ENCODE measurements at places on chromosomes 7 and 10.
A peak's percentile ranks its signal among the peaks of the same experiment; 100 is the strongest.

DNA sequence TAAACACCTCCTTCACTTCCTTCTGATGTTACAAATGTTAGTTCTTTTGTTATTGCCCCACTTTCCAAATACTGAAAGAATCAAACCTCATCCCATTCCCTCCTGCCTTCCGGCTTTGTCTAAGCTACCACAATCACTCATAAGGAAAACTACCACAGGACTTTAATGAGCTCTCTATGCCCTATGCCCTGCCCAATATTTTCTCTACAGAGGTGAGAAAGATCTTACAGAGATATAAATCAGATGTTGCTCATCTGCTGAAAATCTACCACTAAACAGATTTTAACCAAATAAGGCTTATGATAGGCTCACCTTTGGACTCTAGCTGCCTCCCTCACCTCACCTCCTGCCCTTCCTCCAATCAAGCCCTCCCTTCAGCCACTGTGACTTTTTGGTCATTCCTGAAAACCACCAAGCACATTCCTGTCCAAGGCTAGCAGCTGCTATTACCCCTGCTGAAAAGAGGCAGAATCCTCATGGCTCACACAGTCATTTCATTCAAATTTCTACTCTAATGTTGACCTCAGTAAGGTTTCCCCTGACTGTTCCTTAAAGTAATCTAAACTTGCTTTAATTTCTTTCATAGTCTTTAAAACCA lies 7.7 kb downstream of the ZNF33B start:
- DNase-seq: no peak

- DNase-seq: peak; percentile 71
These were observed 105.4 kb upstream of the FAM133B start for GRCh38 chr7:92695308-92696261.

DNA sequence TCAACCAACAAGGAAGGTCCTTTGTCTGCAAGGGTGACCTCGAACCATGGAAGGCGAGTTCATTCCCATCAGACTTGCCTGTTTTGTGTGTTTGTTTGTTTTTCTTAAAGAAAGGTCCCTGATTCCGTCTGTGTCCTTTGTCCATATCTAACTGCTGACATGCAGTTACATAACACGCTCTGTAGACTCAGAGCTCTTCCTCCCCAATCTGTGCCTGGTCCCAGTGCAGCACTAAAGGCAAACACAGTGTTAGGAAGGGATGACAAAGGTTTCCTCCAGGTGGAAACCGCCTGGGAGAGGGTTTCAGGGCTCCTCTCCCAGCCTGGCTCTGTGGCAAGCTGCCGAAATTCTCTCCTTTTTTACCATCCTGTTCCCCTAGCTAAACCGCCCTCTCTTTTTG lies 13.4 kb downstream of the JCAD start:
- no peak for DNase-seq

GRCh38 chr7:24907311-24907886 lies 72.6 kb downstream of the OSBPL3 start:
- DNase-seq: no peak

GRCh38 chr10:119281581-119282071 lies 74.3 kb downstream of the GRK5 start:
- DNase-seq: no peak

DNA sequence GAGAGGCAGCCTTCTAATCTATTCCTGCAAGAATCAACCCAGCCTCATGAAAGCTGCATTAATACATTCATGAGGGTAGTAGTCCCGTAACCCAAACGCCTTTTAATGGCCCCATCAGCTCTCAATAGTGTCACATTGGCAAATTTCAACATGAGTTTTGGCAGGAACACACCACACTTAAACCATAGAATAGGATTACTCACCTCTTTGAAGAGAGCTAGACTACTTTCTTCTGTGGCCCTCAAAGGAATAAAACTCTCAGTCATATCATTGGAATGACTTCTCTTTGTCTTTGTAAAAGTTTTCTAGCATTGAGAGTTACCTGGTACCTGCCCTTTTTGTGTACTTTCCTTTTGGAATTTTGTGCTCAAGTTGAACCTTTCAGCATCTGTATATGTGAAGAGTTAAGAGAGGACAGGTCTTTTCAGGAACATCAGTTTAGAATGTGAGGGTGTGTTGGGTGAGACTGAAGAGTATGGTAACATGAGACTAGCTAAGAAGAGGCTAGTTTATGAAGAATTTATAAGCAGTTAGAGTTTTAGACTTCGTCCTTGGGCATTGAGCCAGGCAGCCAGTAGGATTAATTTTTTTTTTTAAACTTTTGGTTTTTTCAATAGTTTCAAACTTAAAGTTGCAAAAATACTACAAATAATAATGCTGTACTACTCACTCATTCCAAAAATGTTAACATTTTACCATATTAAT lies 92.6 kb downstream of the MLLT10 start:
- no peak for DNase-seq

- no peak for DNase-seq
These were observed 20.8 kb upstream of the HYAL4 start for GRCh38 chr7:123823898-123824753.

GRCh38 chr10:92074126-92074887 lies 150.7 kb downstream of the BTAF1 start:
- DNase-seq: no peak

DNA sequence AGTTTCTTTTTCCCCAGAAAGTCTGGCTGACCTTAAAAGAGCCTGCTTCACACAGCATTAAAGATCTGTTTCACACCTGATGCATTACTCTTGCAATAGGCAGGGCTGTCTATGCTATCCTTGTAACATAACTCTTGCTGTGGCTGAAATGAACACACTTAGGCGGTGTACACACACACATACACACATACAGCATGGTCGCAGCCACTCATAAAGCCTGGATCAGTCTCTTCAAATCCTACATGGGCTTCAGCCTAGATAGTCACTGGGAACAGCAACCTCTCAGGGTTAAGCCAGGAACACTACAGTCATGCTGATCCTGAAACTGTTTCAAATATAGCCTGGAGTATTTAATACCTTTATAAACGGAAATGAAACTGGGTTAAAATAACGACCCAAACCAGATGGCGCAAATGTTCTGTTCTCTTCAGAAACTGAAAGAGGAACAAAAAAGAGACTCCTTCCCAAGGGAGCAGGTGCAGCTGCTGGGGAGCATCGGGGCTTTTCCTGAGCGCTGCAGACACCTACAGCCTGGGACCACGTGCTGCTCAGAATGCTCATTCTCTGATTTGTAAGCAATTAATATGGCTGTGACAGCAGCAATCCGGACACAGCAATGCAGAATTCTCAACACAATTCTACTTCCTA lies 61.0 kb upstream of the SFMBT2 start:
- DNase-seq: no peak

- DNase-seq: no peak
These were observed 10.7 kb downstream of the EBF3 start for GRCh38 chr10:129953119-129954051.

DNA sequence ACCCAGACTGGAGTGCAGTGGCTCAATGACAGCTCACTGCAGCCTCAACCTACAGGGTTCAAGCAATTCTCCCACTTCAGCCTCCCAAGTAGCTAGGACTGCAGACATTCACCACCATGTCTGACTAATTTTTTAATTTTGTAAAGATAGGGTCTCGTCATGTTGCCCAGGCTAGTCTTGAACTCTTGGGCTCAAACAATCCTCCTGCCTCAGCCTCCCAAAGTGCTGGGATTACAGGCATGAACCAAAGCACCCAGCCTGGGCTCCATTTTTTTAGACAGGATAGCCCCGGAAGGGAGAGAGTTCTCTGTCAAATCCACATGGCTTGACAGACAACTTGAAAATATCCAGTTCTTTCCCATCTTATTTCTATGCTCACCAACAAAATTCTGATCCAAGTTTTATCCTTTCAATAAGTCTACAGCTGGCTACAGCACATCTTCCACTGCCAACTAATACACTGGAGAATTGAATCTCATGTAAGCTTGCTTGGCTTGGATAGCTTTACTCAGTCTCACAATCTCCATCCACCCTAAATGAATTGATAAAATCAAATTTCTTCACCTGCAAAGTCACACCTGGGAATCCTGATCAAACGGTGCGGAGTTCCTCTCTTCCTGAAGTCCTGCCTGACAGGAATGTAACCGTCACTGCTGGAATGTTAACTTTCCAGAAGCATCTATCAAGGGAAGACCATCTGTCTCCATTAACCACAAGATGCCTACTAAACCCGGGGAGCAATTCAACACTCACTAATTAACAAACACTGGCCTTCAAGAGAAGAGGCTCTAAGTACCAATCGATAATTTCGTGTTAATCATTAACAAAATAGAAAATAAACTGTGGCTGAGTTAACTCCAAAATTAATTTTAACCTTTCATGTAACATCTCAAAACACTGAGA lies 239.7 kb upstream of the MKLN1 start:
- no peak for DNase-seq

- peak; percentile 76 for DNase-seq
These were observed 8.8 kb upstream of the SPAM1 start for GRCh38 chr7:123916240-123916724.

DNA sequence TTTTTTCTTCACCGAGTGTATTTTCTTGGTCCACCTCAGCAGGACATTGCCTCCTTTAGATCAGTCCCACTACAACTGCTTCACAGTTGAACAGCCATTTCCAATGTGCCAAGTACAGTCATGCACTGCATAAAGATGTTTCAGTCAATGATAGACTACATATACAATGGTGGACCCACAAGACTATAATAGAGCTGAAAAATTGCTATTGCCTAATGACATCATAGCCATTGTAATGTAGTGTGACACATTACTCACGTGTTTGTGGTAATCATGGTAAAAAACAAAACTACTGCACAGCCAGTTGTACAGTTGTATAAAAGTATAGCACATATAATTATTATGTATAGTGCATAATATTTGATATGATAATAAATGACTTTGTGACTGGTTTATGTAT lies 113.8 kb upstream of the HPS1 start:
- no peak for DNase-seq

GRCh38 chr10:30476511-30477155 lies 42.6 kb downstream of the MAP3K8 start:
- no peak for DNase-seq

GRCh38 chr7:142516038-142516501 lies 233.2 kb upstream of the PRSS1 start:
- DNase-seq: peak; percentile 70

DNA sequence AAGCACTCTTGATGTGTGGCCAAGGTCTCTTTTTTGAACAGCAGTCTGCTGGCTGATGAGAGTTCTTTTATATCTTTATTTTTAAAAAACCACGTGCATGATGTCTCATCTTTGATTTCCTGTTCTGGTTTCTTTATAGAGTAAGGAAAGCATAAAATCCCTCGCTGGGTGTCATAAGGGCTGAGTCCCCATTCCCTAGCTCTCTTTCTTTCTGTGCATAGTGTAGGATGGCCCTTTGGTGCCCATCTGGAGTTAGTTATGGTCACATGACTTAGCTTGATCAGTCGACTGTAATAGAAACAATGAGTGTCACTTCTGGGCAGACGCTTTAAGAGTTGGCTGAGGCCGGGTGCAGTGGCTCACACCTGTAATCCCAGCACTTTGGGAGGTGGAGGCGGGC lies 38.5 kb downstream of the GHRHR start:
- DNase-seq: no peak

DNA sequence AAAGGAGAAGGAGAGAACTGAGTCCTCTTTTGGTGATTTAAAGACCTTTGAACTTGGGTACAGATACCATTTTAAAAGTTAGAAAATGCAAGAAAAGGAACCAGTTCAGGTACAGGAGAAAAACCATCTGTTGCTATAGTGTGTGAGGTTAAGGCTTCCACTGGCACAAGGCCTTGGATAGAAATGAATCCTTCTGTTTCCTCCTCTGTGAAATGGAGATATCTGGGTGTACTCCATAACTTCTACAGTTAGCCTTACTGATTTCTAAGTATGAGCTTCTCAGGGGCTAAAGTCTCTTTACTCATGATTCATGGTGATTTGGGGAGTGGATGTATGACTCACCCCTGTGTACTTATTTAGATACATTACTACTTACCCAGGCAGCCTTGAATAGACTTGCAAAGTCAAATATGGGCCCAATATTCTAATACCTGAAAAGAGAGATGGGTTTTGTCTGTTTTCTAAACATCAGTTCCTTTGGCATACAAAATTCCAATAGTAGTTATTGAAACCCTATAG lies 117.2 kb upstream of the ADO start:
- no peak for DNase-seq

DNA sequence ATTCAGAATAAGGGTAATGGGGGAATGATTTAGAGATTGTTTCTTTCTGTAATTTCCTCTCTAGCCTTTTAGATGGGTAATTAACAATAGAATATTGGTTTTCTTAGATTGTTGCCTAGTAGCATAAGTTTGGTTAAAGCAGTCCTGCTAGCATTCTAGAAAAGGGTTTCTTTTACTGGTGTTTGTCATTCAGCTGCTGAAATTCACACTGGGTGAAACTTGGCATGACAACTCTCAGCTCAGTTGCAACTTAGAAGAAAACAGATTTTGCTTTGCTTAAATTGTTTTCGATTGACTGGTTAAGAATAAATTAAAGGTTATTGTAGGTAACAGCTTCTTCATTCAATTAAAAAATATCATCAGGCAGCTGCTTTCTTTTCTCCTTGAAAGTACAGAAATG lies 25.1 kb upstream of the PDK4 start:
- no peak for DNase-seq

GRCh38 chr7:27203964-27204594 lies 4.2 kb upstream of the HOXA13 start:
- no peak for DNase-seq

DNA sequence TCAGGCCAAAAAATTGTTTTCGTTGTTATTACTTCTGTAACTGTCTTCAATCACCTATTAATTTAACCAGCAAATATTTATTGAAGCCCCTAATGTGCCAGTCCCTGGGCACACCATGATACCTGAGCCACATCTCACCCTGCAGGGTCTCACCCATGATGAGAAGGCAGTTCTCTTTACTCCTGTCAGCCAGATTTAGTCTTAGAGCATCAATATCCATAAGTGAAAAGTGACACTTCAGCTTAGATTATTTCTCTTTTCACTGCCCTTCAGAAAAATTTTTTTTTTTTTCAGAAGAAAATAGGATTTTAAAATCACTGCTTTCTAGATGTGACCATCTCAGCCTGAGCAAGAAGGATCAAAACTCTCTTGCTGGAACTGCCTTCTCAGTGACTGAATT lies 258.6 kb upstream of the NFE2L3 start:
- DNase-seq: no peak

GRCh38 chr10:92574548-92575261 lies 812 bp upstream of the IDE start:
- peak; percentile 6 for DNase-seq

DNA sequence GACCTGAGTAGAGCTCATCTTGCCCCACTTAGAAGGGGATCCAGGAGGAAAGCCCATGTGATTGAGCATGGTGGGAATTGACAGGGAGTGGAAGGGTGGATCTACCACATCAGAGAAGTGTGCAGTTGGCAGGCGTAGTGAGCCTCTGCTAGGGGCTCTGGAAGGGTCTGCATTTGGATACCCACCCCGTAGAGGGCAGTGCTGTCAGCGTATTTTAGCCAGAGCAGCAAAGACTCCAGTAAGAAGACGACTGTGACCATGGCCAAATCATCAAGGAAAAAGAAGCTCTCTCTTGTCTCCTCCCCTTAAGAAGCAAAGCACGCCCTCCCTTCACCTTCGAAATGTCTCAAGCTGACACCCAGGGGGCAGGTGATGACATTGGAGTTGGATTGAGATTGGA lies 68.8 kb upstream of the INHBA start:
- peak; percentile 7 for DNase-seq

Data from neural progenitor cell (in vitro differentiated cells).